Activated CD8-positive, alpha-beta T cell treated with anti-CD3 and anti-CD28 coated beads, Interleukin-2, amount 10 ng/mL, durations not matched to agents 7 days and 5 days (primary cell): ENCODE measurements at places on chromosomes 5 and 9. TPM values are rescaled to one million over a fixed set of nuclear protein-coding genes. Genes with fewer than 3 reads are reported as not detected.

The ALDH7A1 gene
- total RNA-seq: 0.91 TPM

DNA sequence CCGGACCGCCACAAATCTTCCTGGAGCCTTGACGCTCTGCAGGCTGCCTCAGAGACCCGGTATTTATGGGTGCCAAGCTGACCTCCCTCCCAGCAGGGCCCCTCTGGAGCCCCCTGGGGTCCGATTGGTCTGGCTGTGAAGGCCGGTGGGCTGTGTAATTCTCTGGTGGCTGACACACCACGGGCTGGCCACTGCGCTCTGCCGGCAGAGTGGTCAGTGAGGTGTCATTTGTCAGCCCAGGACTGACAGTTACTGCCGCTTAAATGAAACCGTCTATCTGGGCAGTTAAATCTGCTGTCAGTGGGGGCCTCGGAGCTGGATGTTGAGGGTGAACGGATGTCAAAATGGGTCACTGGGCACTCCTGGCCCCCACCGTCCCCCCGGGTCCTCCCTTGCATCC lies 10.7 kb downstream of the NR5A1 start:
- DNase-seq: no peak

The GPR151 gene
- total RNA-seq: not detected

The RGS7BP gene
- total RNA-seq: not detected

DNA sequence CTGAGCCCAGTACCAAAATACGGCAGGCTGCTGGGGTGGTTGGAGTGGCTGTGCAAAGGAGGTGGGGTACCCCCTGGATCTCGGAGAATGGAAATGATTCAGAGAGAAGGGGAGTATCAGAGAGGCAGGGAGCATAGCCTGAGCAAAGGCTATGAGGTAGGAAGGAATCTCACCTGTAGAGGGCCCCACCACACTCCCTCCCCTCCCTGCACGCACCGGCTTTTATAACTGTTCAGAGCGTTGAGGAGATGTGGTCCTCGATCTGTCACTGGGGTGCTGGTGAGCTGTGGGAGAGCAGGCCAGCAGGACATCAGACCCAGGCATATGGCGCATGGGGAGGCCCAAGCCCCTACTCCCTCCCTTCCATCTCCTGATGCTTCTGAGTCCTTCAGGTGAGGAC lies 13.2 kb downstream of the PHF19 start:
- no peak for DNase-seq

DNA sequence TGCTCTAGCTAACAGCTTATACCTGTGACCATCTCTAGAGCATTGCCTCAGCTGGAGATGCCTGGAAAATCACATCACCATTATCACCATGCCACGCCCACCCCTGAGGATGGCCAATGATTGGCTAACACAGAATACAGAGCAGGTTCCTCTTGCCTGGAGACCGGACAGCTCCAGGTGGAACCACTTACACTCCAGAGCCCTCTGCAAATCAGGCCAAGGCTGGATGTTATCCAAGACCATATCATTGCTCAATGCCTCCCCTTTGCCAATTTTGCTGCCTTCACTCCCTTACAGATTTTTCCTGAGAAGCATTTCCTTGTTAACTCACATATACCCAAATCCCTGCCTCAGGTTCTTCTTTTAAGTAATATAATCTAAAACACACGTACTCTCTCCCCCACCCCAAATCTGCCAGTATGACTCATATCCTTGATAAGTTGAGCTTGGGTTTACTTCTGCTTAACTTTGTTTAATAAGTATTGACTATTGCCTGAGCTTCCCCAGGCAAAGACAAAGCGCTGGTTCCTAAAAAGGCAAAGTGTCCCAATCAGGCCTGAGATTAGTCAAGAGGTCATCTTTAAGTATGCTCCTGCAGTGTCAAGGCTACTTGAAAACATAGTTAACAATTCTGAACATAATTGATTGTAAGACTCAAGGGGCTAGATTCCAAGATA lies 309.6 kb downstream of the EPB41L4A start:
- DNase-seq: no peak

The DAB2IP gene
- 0.13 TPM for total RNA-seq

DNA sequence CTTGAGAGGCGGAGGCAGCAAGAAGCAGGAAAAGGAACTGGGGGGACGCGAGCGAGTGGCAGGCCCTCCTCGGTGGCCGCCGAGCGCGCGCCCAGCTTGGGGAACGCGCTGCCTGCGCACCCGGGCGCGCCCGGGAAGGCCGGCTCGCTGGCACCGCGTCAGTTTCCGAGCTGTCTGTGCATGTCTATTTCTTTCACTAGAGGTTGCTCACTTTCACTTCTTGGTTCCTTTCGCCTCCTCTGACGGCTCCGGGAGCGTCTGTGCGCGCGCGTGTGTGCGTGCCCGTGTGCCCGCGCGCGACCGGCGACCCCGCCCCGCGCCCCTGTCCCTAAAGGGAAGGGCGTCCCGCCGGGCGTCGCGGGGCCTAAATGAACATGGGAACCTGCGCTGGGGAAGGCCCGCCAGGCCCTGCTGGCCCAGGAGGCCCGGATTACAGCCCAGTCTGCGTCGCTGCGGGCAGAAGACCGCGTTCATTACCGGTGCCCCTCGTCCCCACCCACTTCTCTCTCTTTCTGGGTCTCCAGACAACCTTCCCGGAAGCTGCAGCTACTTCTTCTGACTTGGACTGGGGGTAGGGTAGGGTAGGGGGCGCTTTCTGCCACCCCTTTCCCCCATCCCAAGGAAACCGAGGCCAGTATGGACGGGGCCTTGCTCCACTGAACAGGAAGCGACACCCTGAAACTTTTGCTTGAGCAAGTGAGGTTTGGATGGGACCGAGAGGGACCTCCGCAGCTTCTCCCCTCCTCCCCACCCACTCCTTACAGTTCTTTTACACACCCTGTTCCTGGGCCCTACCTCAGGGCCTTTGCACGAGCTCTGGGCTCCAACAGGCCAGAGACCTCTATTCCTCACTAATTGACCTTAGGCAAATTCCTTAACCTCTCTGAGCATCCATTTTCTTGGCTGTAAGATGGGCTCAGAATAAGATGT lies 205.8 kb upstream of the IER5L start:
- peak; percentile 79 for DNase-seq

The APBA1 gene
- total RNA-seq: 0.13 TPM

GRCh38 chr5:113215401-113216060 lies 219.3 kb downstream of the TSSK1B start:
- DNase-seq: no peak

The GLRA1 gene
- total RNA-seq: not detected

DNA sequence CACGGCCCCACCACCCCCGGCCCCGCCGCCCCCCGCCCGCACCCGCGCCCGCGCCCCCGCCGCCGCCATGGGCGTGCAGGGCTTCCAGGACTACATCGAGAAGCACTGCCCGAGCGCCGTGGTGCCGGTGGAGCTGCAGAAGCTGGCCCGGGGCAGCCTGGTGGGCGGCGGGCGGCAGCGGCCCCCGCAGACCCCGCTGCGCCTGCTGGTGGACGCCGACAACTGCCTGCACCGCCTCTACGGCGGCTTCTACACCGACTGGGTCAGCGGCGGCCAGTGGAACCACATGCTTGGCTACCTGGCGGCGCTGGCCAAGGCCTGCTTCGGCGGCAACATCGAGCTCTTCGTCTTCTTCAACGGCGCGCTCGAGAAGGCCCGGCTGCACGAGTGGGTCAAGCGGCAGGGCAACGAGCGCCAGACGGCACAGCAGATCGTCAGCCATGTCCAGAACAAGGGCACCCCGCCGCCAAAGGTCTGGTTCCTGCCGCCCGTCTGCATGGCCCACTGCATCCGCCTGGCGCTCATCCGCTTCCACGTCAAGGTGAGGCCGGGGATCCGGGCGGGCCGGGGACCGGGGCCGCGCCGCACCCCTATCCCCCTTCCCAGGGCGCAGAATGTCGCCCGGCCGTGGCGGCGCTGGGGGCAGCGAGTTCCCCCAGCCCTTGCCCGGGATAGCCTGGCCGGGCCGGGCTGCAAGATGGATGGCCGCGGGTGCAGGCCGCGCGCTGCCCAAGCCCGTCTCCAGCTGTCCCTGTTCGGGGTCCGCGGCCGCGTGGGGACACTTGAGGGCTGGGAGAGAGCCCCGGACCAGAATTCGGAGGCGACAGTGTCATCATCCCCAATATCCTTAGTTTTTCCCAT lies 594 bp downstream of the FAM120A start:
- DNase-seq: peak; percentile 58

DNA sequence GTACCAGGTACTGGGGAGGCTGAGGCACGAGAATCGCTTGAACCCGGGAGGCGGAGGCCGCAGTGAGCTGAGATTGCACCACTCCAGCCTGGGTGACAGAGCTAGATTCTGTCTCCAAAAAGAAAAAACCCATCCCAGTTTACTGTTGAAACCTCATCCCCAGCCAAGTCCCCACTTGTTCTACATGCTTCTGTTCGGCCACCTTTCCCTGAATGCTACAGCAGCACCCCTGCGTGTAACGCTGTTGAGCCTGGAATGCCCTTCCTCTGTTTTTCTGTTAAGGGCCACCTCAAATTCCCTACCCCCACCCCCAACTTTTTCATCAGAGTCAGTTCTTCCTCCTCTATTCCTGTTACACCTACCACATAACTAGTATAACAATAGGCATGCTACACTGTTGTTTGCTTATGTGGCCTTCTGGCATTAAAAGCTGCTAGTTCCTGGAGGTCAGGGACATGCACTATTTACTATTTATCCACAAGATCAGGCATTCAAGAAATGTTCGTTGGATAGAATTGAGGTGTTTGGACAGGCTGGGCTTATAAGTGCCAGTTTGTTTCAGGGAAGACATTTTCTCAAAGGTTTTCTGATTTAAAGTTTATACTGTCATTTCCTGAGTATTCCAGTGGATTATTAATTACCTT lies 47.1 kb upstream of the C5orf47 start:
- no peak for DNase-seq

GRCh38 chr9:37408933-37409710 lies 13.4 kb upstream of the GRHPR start:
- peak; percentile 54 for DNase-seq

- DNase-seq: no peak
Measured at GRCh38 chr5:111016801-111017200, 54.7 kb upstream of the TSLP start.

The FBP2 gene
- not detected for total RNA-seq

GRCh38 chr9:127846443-127847177 lies 7.8 kb downstream of the ENG start:
- DNase-seq: no peak

- no peak for DNase-seq
Measured at GRCh38 chr5:93675460-93676450, 65.6 kb downstream of the POU5F2 start.

DNA sequence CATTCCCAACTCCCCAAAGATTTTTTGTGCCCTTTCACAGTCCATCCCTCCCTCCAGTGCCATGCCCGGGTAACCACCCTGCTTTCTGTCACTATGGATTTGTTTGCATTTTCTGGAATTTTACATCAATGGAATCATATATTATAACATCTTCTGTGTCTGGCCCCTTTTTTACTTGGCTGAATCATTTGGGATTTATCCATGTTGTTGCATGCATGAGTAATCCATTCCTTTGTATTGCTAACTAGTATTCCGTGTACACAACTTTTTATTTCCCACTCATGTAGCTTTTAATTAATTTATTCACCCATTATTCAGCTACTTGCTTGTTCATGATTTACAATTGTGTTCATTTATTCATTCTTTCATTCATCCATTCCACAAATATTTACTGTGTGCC lies 94.1 kb downstream of the FGF18 start:
- no peak for DNase-seq

DNA sequence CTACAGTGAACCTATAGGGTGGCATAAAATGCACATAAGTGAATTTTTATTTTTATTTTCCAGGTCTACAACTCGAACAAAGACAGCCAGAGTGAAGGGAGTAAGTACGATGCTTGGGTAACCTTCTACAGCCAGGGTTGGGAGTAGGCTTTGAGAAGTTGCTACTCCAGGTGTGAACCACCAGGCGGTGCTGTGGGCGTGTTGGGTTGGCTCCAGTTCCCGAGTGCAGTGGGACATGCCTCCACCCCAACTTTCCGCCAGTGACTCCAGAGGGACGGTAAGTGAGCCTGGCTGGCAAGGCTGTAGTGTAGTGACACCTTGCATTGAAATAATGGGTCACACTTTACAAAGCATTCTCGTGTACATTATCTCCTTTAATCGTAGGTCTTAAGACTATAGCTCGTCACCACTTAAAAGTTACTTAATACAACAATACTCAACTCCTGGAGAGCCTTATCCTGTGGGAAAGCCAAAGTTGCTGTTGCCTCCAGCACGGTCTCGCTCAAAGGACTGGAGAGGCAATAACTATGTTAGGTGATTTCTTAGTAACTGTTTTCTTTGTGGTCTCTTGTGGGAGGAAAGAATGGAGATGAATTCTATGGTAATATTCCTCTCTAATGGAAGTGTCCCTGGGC lies 244.0 kb downstream of the ARHGAP26 start:
- no peak for DNase-seq

The CNTFR gene
- not detected for total RNA-seq

- DNase-seq: no peak
Measured at GRCh38 chr5:61280205-61280604, 51.9 kb upstream of the ZSWIM6 start.

The CLTB gene
- total RNA-seq: 67.7 TPM

GRCh38 chr9:21434202-21435014 lies 5.8 kb upstream of the IFNA1 start:
- peak; percentile 73 for DNase-seq

The ZNF366 gene
- total RNA-seq: not detected

GRCh38 chr5:5348135-5348534 lies 74.3 kb upstream of the ICE1 start:
- peak; percentile 21 for DNase-seq

DNA sequence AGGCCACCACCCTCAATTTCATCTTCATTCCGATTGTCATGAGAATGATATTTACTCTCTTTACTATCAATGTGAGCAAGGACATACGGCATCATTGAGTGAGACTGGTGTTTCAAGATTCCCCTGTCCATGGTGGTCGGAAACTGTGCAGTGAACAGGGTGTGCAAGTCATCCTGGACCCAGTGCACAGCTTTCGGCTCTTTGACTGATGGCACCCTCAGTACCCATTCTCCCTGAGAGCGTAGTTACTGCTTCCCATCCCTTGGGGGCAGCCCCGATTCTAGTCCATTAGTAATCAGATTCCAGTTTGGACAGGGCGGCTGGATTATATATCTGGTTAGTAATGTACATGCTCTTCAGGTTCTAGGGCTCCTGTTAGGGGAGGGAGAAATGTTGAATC lies 61.7 kb upstream of the SUB1 start:
- no peak for DNase-seq

DNA sequence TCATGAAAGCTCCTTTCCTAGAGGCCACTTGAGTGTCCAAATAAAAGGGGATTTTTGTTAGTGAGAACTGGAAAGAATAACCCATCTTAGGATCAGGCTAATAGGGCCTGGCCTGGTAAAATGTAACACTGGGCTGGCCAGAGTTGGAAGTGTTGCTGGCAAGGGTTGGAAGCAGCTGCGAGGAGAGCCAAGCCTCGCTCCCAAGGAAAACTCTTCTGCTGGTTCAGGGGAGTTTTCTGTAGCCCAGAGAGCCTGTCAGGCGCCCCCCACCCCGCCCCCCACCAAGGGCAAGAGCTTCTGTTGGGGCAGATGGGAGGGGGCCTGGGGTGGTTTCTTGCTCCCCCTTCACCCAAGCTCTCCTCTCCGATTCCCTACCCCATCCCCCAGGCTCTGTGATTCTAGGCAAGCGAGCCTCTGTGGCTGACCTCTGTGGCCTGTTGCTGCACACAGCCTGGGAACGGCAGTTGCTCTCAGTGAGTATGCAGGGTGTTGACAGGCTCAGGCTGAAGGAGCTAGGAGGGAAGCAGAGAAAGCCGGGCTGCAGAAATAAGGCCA lies 547.8 kb downstream of the CCDC171 start:
- DNase-seq: no peak
